Stimulated activated CD4-positive, alpha-beta T cell treated with anti-CD3 and anti-CD28 coated beads, Interleukin-2, amount 100 ng/mL, for 24 hours (primary cell): ENCODE measurements at places on chromosomes 6 and 20.

- no peak for DNase-seq
Measured at GRCh38 chr6:104449918-104450317, 409.8 kb downstream of the HACE1 start.

GRCh38 chr20:35636095-35636494 is 20.5 kb downstream of the SPAG4 start:
- no peak for DNase-seq

- no peak for DNase-seq
Measured at GRCh38 chr20:5781798-5782750, 31.9 kb downstream of the SHLD1 start.

GRCh38 chr6:33577106-33577535 is 3.0 kb downstream of the BAK1 start:
- peak; percentile 47 for DNase-seq

GRCh38 chr6:33049323-33050013 is 24.0 kb downstream of the HLA-DPA1 start:
- DNase-seq, result no peak

GRCh38 chr6:2007165-2007564 is 238.2 kb downstream of the GMDS start:
- no peak for DNase-seq

- DNase-seq, result peak; percentile 37
Measured at GRCh38 chr20:34979366-34980153, 23.9 kb downstream of the MYH7B start.

DNA sequence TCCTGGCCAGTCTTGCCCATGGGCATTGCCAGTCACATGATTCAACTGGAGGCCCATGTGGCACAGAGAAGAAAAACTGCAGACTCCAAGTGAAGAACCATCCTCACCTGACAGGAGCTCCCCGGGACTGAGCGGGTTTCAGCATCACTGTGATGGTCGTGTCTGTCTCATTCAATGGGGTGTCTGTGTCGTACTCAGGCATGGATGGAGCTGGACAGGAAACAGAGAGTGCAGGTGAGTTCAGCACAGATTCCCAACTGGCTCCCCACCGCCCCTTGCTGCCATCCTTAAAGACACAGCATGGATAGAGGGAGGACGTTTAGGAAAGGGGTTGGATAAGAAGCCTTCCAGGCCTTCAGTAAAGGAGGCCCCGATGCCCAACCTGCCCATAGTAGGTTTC is 732.3 kb upstream of the CHD6 start:
- DNase-seq, result no peak

DNA sequence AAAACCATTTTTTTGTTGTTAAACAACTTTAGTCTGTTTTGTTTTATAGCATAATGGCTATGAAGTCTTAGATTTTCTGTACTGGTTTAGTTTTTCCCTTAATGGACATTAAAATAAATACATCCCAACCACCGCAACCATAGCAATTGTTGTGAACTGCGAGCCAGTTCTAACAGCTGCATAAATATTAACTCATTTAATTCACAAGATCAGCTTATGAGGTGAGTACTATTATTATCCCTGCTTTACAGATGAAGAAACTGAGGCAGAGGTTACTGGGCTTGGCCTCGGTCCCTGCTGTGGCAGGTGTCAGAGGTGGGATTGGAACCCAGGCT is 23.1 kb downstream of the MOCS3 start:
- no peak for DNase-seq

DNA sequence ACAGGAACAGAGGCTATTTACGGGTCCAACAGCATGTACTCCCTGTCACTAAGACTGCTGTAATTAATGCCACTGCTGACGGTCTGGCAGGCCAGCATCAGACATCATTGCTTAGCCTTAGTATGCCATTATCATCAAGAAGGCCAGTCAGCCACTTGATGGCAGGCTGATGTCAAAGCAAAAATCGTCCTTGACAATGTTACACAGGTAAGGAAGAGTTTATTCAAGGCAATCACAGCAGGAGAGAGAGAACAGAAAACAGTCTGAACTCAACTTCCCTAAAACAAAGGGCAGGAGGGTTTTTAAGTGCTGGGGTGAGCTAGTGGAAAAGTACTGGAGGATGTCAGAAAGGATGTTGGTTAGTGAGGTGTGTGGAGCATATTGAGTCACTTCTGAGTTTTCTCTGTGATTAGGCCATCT is 25.1 kb downstream of the FKBP1C start:
- no peak for DNase-seq

DNA sequence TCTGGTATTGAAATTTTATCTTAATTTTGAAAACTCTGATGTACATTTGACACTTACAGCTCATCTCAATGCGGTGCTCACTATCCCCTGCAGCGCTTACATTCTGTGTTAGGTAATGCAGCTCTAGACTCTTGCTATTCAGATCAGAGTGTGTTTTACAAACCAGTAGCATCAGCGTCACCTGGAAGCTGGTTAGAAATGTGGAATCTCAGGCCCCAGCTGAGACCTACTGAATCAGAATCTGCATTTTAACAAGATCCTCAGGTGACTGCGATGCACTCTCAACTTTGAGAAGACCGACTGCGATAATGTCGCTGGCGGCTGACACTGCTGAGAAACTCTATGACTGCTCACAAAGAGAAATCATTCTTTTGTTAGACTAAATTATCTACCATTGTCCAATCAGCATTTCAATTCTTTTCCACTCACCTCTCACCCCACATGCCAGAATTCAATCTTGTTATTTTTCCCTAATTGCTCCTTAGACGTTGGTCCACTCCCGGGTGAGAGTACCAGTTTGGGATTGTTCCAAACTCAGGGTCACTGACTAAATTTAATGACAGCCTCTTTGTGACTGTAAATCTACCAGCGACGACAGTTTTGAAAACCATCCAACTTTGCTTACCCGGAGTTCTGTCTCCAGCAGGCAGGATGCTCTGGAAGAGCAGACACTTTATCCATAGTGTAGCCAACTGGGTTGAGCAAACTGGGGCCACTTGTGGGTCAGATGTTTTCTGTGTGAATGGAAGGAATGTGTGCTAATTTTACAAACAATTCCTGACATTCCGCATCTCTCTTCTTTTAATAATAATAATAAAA is 140.1 kb upstream of the BTBD3 start:
- DNase-seq, result no peak

- DNase-seq, result peak; percentile 29
Measured at GRCh38 chr20:25470045-25470444, 62.6 kb downstream of the GINS1 start.

DNA sequence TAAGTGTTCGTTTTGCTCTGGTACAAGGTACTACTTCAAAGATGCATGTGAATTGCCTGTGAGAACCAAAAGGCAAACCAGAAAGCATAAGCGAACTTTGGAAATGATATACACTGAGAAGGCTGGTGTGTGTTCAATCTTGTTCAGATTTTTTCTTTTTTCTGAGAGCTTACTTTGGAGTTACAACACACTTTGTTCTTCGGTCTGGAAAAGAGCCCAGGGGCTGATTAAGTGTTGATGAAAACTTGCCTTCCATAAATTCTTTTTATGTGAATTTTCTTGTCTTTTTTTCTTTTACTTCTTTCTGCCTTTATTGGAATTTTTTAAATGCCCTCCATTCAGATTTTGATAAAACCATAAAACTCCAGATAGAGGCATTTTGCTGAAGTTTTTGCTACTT is 395.1 kb upstream of the SASH1 start:
- no peak for DNase-seq

GRCh38 chr6:14722704-14723103 is 523.2 kb upstream of the JARID2 start:
- DNase-seq, result no peak

GRCh38 chr20:64113796-64114355 is 6.5 kb upstream of the NPBWR2 start:
- DNase-seq, result no peak
